ENCODE measurements at places on chromosomes 4 and X. TPM values are rescaled to one million over a fixed set of nuclear protein-coding genes. Genes with fewer than 3 reads are reported as not detected.

The GAGE2A gene
- total RNA-seq: not detected

The GRIA3 gene
- not detected for total RNA-seq

The SHROOM3 gene
- total RNA-seq: 0.04 TPM

The LIN54 gene
- total RNA-seq: 31.7 TPM

The AKAP14 gene
- total RNA-seq: not detected

The SLC39A8 gene
- 46.9 TPM for total RNA-seq

The SLITRK4 gene
- not detected for total RNA-seq

The GPR82 gene
- total RNA-seq: 0.05 TPM

The NIPAL1 gene
- total RNA-seq: 1.6 TPM

The TCEAL8 gene
- total RNA-seq: 36.0 TPM

The EFNB1 gene
- 3.9 TPM for total RNA-seq

The SMR3B gene
- not detected for total RNA-seq

The SORCS2 gene
- total RNA-seq: 0.04 TPM

The ARL13A gene
- not detected for total RNA-seq

The TXK gene
- 11.2 TPM for total RNA-seq

The MTMR8 gene
- 4.1 TPM for total RNA-seq

The BST1 gene
- total RNA-seq: 0.47 TPM

The TRIM75 gene
- not detected for total RNA-seq

The CXorf65 gene
- total RNA-seq: 31.2 TPM

The ADRA2C gene
- total RNA-seq: not detected

Data from activated CD4-positive, alpha-beta T cell treated with anti-CD3 and anti-CD28 coated beads for 36 hours (primary cell).